ENCODE measurements at places on chromosomes 2 and 18.

- DNase-seq = no peak
Observed at GRCh38 chr18:51399491-51400122, 202.1 kb upstream of the MEX3C start.

GRCh38 chr2:65800998-65801397 is 368.6 kb upstream of the SPRED2 start:
- DNase-seq = no peak

DNA sequence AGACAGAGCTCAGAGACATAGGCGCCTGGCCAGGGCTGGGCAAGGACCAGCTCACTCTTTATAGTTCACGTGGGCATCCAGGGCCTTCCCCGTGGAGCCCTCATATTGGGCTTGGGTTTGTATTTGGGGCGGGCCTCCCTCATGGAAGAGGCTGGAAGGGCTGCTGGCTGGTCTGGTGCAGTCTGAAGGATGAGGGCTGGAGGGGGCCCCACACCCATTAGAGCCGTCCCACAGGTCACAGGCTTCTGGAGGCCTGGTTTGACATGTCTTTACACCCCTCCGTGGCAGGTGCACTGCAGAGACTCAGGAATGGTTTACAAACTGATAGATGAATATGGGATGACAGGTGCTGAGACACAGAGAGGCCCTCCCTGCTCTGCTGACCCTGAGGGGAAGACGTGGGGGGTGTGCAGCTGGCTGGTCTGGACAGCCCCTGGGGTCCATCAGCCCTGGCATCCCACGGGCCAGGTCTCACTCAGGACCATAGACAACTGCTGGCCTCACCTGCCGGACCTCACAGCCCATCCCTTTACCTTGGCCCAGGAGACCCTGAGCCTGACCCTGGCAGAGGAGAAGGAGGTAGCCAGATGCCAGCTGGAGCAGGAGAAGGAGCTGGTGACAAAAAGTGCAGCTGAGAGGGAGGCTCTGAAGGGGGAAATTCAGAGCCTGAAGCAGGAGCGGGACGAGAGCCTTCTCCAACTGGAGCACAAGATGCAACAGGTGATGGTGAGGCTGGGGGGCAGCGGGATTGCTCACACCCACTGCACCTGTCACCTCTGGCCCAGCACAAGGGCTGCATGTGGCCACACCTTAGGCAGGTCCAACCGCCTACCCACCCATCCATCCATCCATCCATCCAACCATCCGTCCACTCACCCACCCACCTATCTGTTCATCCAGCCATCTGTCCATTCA is 43.9 kb downstream of the CROCC2 start:
- DNase-seq = no peak

DNA sequence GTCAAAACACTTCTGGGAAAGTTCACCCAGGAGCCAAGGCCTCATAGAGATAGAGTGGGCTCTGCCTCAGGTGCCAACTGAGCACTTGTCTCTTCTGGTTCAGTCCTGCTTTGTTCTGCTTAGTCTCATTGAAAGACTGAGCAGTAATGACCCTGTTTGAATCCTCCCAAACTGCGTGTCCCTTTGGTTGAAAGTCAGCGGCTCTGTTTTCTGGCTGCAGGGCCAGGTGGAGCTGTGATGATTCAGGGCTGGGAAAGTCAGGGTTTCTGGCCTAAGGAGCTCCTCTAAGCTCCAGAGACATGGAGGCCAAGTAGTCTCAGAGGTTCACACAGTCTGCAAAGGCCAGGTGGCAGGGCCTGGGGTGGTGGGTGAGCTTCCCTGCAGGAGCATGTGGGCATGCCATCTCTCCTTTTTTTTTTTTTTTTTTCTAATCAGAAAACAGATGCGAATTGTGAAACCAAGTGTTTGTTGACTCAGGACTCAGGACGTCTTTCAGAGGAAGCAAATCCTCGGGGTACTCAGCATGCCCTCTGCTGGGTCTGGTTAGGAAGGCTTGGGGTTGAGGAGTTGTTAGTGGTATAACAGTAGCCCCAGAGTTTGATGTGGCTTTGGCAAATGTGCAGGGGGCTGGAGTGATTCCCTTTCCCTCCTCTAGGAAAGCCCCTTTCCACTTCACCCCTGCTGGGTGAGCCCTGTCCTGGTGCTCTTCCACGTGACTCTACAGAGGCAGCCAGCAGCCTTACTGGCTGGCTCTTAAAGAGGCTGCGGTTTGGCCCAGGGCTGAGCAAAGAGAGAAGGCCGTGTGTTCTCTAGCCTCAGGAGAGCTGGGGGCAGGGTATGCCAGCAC is 38.3 kb downstream of the TMEM17 start:
- DNase-seq = no peak

- no peak for DNase-seq
Observed at GRCh38 chr2:7226501-7226900, 309.3 kb downstream of the RNF144A start.

GRCh38 chr2:71688530-71688929 is 235.2 kb downstream of the DYSF start:
- no peak for DNase-seq

GRCh38 chr2:218894151-218894879 is 13.7 kb downstream of the WNT10A start:
- DNase-seq = no peak

GRCh38 chr2:224166654-224167053 is 127.6 kb upstream of the SERPINE2 start:
- DNase-seq = no peak

- no peak for DNase-seq
Observed at GRCh38 chr2:70934981-70935380, 719 bp upstream of the ATP6V1B1 start.

- no peak for DNase-seq
Observed at GRCh38 chr18:35733408-35733807, 151.9 kb downstream of the GALNT1 start.

GRCh38 chr2:10564876-10565445 is 116.8 kb upstream of the ODC1 start:
- no peak for DNase-seq

GRCh38 chr18:11454040-11454439 is 155.4 kb upstream of the SLC35G4 start:
- DNase-seq = no peak

GRCh38 chr2:20149703-20150030 is 75.3 kb downstream of the SDC1 start:
- DNase-seq = no peak

DNA sequence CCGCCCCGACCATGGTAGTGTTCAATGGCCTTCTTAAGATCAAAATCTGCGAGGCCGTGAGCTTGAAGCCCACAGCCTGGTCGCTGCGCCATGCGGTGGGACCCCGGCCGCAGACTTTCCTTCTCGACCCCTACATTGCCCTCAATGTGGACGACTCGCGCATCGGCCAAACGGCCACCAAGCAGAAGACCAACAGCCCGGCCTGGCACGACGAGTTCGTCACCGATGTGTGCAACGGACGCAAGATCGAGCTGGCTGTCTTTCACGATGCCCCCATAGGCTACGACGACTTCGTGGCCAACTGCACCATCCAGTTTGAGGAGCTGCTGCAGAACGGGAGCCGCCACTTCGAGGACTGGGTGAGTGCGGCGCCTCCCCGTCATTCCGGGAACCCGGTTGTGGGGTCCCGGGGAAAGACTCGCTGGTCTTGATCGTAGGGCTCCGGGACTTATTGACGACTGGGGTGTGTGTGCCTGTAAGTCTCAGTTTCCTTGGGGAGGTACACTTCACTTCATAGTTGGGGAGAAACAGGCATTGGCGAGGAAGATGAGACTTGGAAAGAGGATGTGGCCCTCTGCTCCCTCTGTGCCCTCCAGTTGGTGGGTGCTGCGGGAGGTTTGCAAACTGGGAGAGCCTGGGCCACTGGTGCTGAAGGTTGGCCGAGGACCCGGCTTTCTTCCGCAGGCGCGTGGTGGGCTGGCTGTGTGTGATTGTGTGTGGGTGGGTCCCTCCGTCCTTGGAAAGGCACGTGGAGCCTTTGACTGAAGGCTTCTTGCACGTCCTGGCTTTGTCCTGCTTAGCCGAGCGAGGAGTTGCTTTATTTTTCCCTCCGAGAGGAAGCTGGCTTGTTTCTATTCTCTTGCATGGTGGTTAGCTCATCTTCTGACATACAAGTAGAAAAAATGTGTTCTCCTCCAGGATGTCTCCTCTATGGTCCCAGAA is 886 bp downstream of the PRKCE start:
- peak; percentile 54 for DNase-seq

GRCh38 chr2:150107816-150108215 is 379.7 kb downstream of the RND3 start:
- no peak for DNase-seq

DNA sequence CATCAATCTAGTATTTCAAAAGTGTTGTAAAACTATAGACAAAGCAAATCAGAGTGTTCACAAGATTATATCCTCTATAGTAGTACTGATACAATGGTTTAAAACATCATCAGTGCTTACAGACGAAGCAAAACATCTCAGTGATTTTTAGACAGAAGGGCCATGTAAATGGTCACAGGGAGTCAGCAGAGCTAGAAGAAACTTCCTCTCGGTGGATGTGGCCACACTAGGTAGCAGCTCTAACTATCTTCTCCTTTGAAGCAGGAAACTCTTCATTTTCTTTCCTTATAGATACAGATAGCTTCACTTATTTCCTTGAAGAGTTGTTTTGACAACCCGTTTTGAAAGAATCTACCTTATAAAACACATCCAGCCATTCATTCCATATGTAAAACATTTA is 80.4 kb upstream of the CD226 start:
- no peak for DNase-seq

DNA sequence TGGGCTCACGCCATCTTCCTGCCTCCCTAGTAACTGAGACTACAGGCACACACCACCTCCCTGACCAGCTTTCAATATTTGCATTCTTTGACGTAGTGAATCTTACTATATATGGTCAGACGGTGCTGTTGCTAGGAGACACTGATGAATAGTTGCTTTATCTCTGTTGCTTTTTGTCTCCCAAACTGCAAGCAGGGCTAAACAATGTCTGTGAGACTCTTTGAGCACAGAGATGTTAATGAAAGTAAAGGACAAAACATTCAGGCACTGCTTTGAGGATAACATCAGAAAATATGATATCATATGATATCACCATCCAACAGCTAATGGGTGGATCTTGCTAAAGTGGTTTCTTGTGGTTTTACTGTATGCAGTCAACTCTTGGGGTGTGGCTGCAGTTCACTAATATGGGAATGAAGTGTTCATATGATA is 43.0 kb downstream of the EMILIN2 start:
- no peak for DNase-seq

- no peak for DNase-seq
Observed at GRCh38 chr2:196959734-196960338, 33.3 kb upstream of the PGAP1 start.

DNA sequence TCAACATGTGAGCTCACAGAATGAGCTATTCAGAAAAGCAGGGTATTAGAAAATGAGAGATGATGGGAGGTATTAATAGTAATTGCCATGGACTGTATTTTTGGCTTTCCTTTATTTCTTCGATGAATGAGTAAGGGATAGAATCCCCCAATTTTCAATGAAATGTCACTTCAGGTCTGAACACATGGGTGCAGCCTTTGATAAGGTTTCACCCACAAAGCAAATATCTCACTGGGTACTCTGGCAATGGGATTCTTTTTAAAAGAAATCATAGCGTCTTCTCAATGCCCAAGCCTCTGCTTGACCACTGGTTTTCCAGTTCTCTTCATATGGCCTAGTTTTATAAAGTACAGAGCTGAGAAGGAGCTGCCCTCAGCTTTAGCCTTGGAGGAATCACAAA is 610.5 kb upstream of the FANCL start:
- no peak for DNase-seq

GRCh38 chr2:56985609-56986008 is 801.8 kb downstream of the CCDC85A start:
- DNase-seq = no peak

GRCh38 chr2:205612636-205613035 is 69.7 kb upstream of the NRP2 start:
- no peak for DNase-seq

GRCh38 chr2:55914786-55915185 is 8.8 kb downstream of the EFEMP1 start:
- no peak for DNase-seq

GRCh38 chr2:7037340-7038333 is 120.4 kb downstream of the RNF144A start:
- peak; percentile 66 for DNase-seq

DNA sequence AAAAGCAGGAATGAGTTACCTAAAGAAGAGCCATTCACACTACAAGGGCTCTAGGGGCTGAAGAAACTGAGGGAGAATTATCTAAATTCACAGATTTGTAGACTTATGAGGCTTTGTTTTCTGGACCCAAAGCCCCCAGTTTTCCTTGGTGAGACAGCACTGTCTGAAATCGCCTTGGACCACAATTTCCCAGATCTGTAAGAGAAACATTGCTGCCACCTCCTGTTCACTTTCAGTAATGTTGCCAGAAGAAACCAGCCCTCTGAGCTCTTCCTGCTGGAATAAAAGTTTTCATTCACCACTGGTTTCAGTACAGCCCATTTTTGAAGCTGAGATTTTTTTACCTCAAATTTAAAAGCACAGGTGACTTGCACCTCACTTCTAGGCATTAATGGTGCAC is 169.2 kb downstream of the CDH20 start:
- no peak for DNase-seq

GRCh38 chr2:215435280-215435869 is 493 bp downstream of the FN1 start:
- DNase-seq = no peak

GRCh38 chr2:113848758-113849415 is 41.0 kb upstream of the ACTR3 start:
- DNase-seq = no peak

DNA sequence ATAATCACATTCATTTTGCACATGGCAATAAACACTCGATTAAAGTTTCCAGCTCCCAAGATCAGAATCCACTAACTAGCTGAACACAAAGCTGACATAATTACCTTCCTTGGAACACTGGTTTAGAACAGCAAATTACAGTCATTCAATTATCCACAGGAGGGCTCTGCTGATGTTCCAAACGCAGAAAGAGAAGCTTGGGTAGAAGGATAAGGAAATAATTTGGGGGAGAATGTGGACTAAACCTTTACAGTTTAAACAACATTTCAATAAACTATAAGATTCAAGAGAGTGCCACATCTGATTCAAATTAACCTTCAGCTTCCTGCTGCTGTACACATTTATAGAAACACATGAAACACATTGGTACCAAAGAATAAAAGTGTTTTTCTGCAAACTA is 67.8 kb upstream of the ARL4C start:
- DNase-seq = no peak

- no peak for DNase-seq
Observed at GRCh38 chr2:156472686-156473085, 36.5 kb downstream of the GPD2 start.

DNA sequence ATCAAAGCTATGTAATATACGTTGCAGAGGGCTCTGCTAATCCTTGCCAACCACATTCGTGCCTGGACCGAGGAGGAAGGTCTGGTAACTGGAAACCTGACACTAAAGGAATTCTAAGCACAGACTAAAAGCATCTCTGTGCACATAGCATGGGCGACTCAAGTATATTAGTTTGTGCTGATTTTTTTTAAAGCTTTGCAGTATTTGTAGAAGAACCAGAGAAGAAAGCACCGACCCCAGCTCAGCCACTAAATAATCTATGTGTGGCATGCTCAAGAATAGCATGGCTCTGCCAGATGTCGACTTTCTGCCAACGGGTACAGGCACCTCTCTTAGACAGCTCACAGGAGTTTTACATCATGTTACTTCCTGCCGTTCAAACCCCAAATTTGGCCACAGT is 73.2 kb upstream of the NRP2 start:
- DNase-seq = no peak

All from ovary (tissue), 10 donors.